ENCODE measurements at places on chromosomes 6 and 20. TPM values are rescaled to one million over a fixed set of nuclear protein-coding genes. Genes with fewer than 3 reads are reported as not detected.
A peak's percentile ranks its signal among the peaks of the same experiment; 100 is the strongest.

DNA sequence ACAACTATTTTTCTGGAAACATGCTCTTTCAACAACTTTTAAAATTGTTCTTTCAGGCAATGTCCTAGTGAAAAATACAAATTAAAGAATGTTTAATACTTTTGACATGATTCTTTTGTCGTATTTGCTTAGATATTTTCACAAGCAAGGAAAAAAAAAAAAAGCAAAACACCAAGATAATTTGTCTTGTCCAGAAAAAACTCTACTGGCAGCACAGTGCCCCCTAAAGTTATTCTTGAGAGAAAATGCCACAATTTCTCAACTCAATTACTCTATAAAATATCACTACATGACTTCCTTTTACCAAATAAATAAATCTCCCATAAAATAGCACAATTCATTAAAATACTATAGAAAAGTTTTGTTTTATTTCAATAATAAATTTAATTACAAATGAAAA is 652.5 kb upstream of the EPHA7 start:
- H3K27me3 ChIP-seq = no peaks in the 10 kb centered on the region
- H3K36me3 ChIP-seq = no peaks in the 10 kb centered on the region
- no peak overlapping the region for H3K27ac ChIP-seq
- H3K4me3 ChIP-seq = no peak overlapping the region

GRCh38 chr20:36655004-36655403 is 9.0 kb upstream of the SLA2 start:
- no peaks in the 10 kb centered on the region for H3K27me3 ChIP-seq
- no peaks in the 10 kb centered on the region for H3K36me3 ChIP-seq
- H3K4me3 ChIP-seq = no peak overlapping the region
- no peak for DNase-seq

- no peak overlapping the region for H3K27ac ChIP-seq
- H3K4me3 ChIP-seq = no peak overlapping the region
- no peak for DNase-seq
- H3K27me3 ChIP-seq = no peaks in the 10 kb centered on the region
Measured at GRCh38 chr6:82957171-82957867, 108.3 kb downstream of the UBE3D start.

DNA sequence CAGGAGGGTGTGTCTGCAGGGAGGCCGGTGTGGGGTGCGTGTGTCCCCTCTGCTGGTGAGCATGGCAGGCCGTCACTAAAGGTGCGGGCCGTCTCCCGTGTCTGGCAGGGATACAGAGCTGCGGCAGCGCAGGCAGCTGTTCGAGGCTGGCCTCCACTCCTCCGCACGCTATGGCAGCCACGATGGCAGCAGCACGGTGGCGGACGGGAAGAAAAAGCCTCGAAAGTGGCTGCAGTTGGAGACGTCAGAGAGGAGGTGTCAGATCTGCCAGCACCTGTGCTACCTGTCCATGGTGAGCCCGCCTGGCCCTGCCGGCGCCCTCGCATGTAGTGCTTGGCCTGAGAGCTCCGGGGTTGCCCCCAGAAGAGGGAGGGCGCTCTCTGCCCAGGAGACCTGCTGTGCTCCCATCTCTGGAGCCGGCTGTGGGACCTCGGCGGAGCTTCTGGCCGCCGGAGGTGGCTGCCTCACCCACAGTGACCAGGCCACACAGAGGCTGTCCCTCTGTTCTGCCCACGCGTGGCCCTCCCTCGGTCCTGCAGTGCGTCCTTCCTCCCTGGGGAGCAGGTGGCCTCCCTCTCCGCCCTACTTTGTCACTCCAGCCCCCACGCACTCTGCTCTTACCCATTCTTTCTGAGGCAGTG is 149.6 kb downstream of the DTNBP1 start:
- H3K27ac ChIP-seq = no peak overlapping the region
- no peak overlapping the region for H3K4me3 ChIP-seq
- no peaks in the 10 kb centered on the region for H3K36me3 ChIP-seq

GRCh38 chr6:331622-332521 is 39.6 kb downstream of the DUSP22 start:
- DNase-seq = no peak
- no peaks in the 10 kb centered on the region for H3K4me1 ChIP-seq
- no peak overlapping the region for H3K27ac ChIP-seq
- no peak overlapping the region for H3K4me3 ChIP-seq

DNA sequence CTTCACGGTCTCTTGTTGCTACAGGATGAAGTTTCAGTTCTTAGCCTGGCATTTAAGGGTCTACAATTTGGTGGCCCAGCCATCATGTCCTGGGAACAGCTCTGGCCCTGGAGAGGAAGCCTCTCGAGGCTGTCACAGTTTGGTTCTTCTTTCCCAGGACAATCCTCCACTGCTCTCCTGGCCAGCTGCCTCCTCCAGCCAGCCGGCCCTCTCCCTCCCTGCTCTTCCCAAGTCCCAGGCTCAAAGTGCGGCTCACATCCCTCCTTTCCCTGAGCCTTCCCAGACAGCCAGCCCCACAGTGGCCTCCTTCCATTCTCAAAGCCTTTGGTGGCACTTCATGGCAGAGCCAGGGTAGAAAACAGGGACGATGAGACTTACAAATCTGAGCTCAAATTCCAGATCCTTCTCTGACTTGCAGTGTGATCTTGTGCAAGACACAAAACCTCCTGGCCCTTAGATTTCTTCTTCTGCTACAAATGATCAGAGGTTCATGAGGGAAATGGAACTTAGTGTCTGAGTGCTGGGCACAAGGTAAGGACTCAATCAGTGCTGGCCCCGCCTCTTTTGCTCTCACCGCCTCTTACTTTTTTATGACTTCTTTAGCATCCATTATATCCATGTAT is 223.8 kb upstream of the ECI2 start:
- H3K4me3 ChIP-seq = no peak overlapping the region
- no peak for DNase-seq
- peak overlapping the region; percentile 64 for H3K27ac ChIP-seq
- H3K27me3 ChIP-seq = no peaks in the 10 kb centered on the region

The TP53TG5 gene
- total RNA-seq = 0.40 TPM

The PAK5 gene
- total RNA-seq = not detected

The HLA-DRA gene
- total RNA-seq = 185 TPM

The PACSIN1 gene
- 0.05 TPM for total RNA-seq

All from colonic mucosa (tissue), 4 donors.